Fibroblast of skin of back (primary cell): ENCODE measurements at places on chromosomes 6 and 20.
A peak's percentile ranks its signal among the peaks of the same experiment; 100 is the strongest.

DNA sequence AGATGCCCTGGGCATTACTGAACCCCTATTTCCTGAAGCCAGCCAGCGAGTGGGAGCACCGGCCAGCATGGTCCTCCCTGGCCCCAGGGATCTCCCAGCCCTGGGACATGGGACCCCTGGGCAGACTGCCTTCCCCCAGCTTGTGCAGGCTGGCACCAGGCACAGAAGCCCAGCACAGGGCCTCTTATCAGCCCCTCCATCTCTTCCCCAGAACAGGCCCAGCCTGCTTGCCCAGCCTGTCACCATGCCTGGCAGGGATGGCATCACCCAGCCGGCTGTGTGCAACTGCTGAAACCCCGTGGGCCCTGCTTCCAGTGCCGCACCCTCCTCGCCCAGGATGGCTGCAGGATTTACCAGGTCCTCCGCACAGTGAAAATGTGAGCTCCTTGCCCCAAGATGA lies 6.1 kb upstream of the OSBPL2 start:
- no peak for DNase-seq

DNA sequence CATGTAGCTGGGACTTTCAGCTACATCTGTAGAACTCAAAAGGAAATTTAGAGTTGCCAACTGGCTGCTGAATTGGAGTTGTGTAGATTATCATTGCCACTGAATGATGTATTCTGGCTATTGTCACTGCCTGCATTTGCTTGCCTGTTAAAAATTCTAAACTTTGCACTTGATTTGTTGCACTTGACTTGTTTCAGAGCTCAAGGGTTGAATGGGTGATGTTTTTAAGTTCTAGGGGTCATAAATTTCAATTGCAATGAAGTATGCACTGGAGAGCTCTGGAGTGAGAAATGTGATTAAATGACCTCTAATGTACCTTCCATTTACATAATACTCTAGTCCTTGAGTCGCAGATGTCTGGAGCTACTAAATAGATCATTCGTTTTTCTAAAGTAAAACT lies 102.4 kb downstream of the TNFRSF21 start:
- no peak for DNase-seq

DNA sequence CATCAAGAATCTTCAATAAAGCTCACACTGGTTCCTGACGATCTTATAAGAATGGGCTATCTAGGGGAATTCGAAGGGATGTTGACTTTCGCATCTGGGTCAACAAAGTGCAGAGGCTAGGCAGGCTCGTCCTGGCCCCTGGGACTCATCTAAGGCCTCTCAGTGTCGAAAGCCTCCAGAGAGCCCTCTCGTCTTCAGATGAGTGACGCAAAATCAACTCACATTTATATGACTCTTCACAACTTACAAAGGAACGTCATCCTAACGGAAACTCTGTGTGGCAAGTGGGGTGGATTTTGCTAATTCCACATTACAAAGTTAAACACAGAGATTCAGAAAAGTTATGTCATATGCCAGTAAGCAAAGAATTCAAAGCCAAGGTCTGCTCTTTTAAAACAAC lies 270.5 kb upstream of the EXOC2 start:
- DNase-seq: no peak

GRCh38 chr20:48822879-48823385 lies 4.9 kb downstream of the PREX1 start:
- no peak for DNase-seq

GRCh38 chr6:34858681-34859080 lies 29.2 kb downstream of the TAF11 start:
- no peak for DNase-seq

DNA sequence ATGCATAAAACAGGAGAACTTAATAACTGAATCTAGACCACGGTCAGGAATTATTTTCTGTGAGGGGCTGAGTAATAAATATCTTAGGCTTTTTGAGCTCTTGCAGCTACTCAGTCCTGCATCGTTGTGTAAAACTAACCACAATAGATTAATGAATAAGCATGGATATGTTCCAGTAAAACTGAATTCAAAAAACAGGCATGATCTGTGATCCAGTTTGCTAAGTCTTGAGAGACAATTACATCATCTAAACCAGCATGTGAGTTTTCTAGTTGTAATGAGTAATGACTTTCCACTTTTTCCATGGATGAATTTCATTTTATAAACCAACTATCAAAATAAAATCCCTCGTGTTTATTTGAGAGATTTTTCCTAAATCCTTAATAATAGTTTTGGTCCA lies 336.8 kb downstream of the RFPL4B start:
- peak; percentile 92 for DNase-seq

DNA sequence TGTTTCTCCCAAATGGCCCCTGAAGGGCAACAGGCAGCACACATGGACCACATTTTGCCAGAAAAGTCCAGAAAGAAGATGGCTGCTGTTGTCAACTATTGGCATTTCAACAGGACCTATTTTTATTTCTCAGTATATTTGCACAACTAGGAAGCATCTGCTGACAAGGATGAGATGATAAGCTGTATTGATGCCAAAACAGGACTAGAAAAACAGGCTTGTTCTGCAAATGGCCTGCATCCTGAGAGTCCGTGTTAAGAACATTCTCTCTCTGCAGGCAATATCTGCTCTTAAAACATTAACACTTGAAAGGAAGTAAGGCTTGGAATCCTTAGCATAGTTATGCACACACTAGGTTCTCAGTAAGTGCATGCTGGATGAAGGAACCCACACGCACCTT lies 283.7 kb downstream of the ESR1 start:
- DNase-seq: no peak

DNA sequence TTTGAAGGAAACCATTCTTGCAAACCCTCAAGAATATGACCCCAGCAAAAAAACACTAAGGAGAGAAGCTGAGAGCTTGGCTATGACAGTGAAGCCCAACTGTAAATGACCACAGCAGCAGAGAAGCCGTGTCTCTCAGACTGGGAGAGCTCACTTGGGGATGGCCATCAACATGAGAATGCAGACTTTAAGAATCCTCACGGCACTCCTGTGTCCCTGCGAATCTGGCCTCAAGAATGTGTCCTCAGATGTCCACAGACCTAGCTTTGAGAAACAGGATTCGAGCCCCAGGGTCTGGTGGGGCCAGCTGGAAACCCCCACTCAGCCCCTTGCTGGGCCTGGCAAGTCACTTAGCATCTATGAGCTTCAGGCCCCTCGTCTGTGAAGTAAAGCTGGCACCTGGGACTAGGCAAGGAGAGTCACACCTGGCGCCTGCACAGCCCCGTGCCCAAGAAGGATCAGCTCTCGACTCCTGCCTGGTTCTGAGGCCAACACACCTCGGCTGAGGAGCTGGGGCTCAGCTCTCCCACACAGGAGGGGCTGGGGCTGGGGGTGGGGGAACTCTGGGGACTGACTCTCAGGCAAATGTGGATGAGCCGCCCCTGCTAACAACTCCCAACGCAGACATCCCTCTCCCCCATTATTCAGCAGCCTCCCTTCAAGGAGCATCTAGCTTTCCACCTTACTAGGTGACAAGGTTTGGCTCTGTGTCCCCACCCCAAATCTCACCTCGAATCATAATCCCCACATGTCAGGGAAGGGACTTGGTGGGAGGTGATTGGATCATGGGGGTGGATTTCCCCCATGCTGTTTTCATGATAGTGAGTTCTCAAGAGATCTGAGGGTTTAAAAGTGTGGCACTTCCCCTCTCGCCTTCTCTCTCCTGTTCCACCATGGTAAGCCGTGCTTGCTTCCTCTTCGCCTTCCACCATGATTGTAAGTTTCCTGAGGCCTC lies 97.7 kb downstream of the GRM4 start:
- DNase-seq: no peak

DNA sequence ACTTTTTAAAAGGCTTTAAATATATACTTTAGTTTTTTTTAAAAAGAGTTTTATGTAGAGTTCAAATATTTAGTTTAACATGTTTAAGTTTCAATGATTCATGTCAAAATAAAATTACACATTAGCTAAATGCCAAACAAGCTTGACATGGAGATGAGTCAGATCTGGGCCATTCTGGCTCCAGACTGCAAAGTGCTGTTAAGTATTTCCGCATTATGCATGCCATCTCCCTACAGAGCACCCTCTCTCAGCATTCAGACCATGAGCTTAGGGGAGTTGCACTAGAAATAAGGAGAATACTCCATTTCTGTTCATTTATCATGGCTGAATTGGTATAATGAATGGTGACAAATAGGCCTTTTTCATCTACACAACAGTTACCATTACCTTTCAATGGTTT lies 21.5 kb upstream of the HS3ST5 start:
- peak; percentile 79 for DNase-seq

DNA sequence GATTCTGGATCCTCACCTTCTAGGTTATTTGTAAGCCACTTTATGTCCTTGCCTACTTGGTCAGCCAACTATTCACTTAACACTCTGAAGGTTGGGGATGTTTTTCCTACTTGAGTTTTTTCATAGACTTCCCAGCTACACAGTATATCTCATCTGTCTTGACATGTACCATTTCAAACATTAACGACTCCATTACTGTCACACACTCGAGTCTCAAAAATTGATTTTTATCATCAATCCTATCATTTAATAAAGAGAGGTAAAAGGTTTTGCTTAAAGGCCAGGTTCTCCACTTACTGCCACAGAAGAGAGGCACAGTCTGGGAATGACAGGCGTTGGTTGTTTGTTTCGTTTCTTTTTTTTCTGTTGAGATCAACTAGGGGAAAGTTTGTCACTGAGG lies 38.2 kb upstream of the LAMP5 start:
- no peak for DNase-seq

DNA sequence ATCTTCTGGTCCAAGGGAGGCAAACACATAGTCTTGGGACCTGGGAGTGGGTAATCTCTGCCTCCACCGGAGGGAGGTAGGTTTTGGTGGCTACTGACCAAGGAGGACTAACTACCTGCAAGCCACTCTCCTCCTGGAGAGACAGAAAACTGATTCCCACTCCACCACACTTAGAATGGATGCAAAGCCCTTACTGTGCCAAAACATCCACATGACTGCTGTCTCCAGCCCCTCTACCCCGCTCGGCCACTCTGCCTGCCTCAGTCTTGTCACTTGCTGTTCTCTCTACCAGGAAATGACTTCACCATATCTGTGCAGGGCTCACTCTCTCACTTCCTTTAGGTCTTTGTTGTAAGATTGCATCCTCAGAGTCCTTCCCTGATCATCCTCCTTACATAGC lies 129.5 kb upstream of the ARG1 start:
- DNase-seq: no peak

DNA sequence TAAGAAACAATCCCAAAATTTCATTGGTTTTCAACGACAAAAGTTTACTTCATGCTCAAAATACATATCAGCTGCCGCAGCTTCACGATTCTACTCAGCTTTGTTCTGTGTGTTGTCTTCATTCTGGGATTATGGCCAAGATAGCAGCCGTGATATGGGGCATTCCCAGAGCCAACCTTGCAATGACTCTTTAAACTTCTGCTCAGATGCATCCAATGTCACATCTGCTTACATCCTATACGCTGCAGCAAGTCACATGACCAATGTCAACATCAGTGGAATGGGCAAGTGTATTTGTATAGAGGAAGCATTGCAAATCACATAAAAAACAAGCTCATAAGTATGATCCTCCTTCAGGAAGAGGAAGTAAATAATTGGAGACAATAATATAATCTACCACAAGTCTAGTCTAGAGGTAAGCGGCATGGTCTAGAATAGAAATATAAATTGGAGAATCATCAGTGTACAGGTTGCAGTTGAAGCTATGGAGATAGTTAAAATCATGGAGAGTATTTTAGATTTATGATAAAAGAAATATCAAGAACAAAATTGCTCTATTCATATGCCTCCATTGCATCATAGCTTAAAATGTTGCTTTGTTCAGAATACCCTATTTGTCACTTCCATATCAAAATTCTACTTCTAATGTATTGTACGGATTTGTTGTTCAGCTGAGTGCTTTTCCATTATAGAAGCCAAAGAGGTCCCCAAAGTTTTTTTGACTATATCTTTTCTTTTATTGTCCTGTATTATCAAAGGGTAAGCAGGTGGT lies 7.2 kb upstream of the C6orf141 start:
- DNase-seq: no peak

- peak; percentile 34 for DNase-seq
Measured at GRCh38 chr6:156791320-156791850, 14.2 kb downstream of the ARID1B start.

GRCh38 chr6:126027601-126028000 lies 41.3 kb downstream of the TRMT11 start:
- DNase-seq: peak; percentile 32

GRCh38 chr20:16476032-16476431 lies 97.2 kb downstream of the KIF16B start:
- peak; percentile 56 for DNase-seq

DNA sequence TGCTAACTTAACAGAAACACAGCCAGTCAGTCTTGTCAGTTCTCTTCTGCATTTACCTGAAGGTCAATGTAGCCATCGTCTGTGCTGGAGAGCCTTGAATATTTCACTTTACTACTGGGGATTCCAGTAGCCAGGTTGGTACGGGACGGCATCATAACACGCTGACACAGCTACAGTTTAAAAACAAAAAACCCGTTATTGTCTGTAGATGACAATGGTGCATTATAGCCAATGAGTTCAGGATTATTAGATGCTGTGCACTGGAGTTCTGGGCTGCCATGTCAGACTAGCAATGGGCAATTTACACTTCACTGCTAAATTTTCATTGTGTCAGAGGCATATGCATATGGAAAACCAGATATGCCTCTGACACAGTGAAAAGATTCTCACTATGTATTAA lies 10.5 kb downstream of the PCNA start:
- no peak for DNase-seq

DNA sequence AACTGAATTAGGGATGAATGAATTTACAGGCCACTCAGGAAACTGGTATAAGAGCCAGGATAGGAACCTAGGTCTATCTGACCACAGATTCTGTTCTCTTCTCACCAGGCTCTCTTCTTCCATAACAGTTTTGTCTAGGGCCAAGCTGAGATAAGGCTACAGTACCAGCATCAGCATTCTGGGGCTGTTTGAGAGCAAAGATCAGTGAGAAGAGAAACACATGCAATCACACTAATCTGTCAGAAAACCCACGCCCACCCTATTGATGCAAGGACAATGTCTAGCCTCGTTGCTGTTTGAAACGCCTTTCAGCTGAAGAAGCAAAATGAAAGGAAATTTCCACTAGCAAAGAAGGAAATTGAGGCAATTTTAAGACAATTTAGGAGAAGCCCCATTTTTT lies 137.7 kb downstream of the LCA5 start:
- DNase-seq: no peak

GRCh38 chr20:59403261-59403961 lies 103.0 kb downstream of the EDN3 start:
- peak; percentile 35 for DNase-seq

DNA sequence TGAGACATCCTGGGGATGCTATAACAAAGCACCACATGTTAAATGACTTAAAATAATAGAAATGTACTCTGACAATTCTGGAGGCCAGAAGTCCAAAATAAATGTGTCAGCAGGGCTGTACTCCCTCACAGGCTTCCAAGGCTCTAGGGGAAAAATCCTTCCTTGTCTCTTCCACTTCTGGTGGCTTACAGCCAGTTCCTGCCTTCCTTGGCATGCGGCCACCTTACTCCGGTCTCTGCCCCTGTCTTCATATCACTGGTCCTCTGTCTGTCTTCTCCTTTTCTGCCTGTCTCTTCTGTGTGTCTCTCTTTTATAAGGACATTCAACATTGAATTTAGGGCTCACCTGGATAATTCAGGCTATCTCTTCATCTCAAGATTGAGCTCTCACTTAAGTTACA lies 155.3 kb upstream of the SYNCRIP start:
- DNase-seq: no peak
